ENCODE measurements at places on chromosomes 16 and 17. TPM values are rescaled to one million over a fixed set of nuclear protein-coding genes. Genes with fewer than 3 reads are reported as not detected.
A peak's percentile ranks its signal among the peaks of the same experiment; 100 is the strongest.

The PLK1 gene
- total RNA-seq: 35.2 TPM

The NDEL1 gene
- 103 TPM for total RNA-seq

The RNF213 gene
- total RNA-seq: 155 TPM

The BCO1 gene
- total RNA-seq: not detected

The KRT33B gene
- total RNA-seq: not detected

The BEAN1 gene
- total RNA-seq: not detected

The EXOC3L1 gene
- total RNA-seq: 11.2 TPM

The SLFN14 gene
- not detected for total RNA-seq

The ARMC7 gene
- 1.4 TPM for total RNA-seq

The MT4 gene
- total RNA-seq: not detected

- H3K4me1 ChIP-seq: no peaks in the 10 kb centered on the region
- H3K4me3 ChIP-seq: no peak overlapping the region
- no peaks in the 10 kb centered on the region for H3K36me3 ChIP-seq
- no peak overlapping the region for H3K27ac ChIP-seq
- no peak for DNase-seq
These were observed 6.0 kb downstream of the KRT15 start for GRCh38 chr17:41512546-41513167.

- H3K27me3 ChIP-seq: no peaks in the 10 kb centered on the region
- H3K27ac ChIP-seq: peak overlapping the region; percentile 14
- DNase-seq: no peak
- peaks cover 6% of the 10 kb centered on the region for H3K4me1 ChIP-seq
- H3K4me3 ChIP-seq: no peak overlapping the region
These were observed 38.9 kb downstream of the KANSL1 start for GRCh38 chr17:46154151-46154816.

DNA sequence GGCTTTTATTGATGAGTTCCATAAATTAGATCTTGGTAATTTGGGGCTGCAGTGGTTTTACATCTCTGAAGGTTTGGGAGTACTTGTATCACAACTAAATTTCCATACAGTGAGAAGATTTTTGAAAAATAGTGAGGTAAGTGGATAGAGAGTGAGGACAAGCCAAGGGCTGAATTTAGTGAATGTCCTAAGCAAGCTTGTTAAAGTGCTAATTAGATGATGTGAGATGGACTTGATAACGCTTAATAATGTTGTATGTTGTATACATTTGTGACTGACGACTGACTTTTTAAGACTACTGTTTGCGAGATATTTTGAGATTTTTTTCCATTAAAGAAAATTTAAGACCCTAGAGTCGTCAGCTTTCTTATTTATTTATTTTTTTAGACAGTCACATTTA is 3.9 kb downstream of the NFATC3 start:
- peaks cover 11% of the 10 kb centered on the region for H3K4me1 ChIP-seq
- no peak overlapping the region for H3K27ac ChIP-seq

DNA sequence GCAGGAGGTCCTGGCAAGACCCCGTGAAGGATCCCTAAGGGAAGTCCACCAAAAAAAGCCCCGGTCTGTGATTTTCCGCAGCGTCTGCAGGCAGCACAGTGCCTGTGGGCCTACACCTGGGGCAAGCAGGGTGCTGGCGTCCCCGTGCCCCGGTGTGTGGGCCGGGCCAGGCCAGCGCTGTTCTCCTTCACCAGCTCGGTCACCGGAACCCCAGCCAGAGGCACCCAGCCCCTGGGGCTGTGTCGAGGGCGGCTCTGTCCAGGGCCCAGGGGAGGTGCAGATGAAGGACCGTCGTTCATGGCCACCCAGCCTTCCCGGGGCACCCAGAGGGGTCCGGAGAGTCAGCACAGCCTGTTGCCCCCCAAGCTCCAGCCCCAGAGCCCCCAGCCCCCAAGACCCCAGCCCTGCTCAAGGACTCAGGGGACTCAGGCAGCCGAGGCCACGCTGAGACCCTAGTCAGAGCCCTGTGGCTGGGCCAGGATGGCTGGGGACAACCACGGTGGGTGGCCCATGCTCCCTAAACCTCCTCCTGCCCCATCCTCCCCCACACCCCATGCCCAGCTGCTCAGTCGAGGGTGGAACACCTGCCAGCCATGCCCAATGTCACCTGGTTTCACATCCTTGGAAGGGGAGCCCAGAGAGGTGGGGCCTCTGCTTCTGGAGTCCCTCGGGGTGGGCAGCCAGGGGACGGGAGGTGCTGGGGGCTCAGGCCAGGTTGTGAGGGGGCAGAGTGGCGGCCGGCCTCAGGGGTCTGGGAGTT is 5.7 kb upstream of the C1QTNF8 start:
- H3K36me3 ChIP-seq: no peaks in the 10 kb centered on the region
- peaks cover 19% of the 10 kb centered on the region for H3K4me1 ChIP-seq
- no peak overlapping the region for H3K4me3 ChIP-seq
- no peak for DNase-seq
- H3K27ac ChIP-seq: no peak overlapping the region

DNA sequence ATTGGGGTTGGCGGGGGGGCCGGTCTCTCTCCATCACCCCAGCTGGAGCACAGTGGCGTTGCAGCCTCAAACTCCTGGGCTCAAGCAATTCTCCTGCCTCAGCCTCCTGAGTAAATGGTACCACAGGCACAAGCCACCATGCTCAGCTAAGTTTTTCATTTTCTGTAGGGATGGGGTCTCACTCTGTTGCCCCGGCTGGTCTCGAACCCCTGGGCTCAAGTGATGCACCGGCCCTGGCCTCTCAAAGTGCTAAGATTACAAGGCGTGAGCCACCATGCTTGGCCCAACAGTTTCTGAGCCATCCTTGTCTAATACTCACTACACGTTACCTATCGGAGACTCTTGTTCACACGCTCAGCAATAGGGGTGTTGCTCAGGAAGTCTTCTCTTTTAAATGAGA is 11.6 kb downstream of the WDR59 start:
- H3K27me3 ChIP-seq: no peaks in the 10 kb centered on the region
- peaks cover 22% of the 10 kb centered on the region for H3K36me3 ChIP-seq
- no peaks in the 10 kb centered on the region for H3K4me1 ChIP-seq
- no peak overlapping the region for H3K4me3 ChIP-seq
- no peak for DNase-seq

DNA sequence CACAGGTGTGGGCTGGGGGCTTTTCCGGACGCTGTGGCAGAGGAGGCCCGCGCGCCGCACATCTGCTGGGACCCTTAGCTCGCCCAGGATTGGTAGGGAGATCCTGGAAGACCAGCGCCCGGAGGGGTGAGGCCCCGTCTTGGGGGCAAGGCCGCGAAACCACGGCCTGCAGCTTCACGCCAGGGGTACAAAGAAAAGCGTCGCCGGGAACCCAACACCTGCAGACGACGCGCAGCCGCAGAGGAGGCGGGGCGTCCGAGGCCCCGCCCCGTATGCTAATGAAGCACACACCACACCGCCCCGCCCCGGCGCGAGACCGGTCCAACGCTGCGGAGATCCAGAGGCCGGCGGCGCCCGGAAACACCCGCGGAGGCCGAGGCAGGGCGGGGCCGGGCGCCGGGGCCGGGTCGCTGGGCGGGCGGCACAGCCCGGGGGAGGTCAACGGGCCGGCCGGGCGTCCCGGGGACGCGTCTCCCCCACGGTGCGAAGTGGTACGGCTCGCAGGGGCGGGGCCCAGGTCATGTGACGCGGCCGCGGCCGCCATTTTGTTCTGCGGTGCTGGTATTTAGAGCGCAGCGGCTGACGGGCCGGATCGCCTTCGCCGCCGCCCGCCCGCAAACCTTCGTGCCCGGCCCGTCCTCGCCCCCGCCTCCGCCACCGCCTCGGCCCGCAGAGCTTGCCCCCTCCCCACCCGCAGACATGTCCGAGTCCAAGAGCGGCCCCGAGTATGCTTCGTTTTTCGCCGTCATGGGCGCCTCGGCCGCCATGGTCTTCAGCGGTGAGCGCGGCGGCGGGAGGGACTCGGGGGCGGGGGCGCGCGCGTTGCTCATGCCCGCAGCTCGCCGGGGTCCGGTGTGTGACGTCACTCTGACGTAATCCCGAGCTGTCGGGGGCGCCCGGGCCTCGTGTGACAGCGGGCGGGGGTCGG is at the start of gene ATP6V0C:
TSS of gene ATP6V0C (plus strand) at position 548 of the 928 bp plus-strand sequence. CDS start at position 700, 152 bp downstream.
- DNase-seq: peak; percentile 95
- H3K27me3 ChIP-seq: no peaks in the 10 kb centered on the region
- no peaks in the 10 kb centered on the region for H3K36me3 ChIP-seq
- peak within 1 kb of the TSS; percentile 81 for H3K4me3 ChIP-seq
- H3K27ac ChIP-seq: peak within 1 kb of the TSS; percentile 96
- peaks cover 12% of the 10 kb centered on the region for H3K4me1 ChIP-seq

DNA sequence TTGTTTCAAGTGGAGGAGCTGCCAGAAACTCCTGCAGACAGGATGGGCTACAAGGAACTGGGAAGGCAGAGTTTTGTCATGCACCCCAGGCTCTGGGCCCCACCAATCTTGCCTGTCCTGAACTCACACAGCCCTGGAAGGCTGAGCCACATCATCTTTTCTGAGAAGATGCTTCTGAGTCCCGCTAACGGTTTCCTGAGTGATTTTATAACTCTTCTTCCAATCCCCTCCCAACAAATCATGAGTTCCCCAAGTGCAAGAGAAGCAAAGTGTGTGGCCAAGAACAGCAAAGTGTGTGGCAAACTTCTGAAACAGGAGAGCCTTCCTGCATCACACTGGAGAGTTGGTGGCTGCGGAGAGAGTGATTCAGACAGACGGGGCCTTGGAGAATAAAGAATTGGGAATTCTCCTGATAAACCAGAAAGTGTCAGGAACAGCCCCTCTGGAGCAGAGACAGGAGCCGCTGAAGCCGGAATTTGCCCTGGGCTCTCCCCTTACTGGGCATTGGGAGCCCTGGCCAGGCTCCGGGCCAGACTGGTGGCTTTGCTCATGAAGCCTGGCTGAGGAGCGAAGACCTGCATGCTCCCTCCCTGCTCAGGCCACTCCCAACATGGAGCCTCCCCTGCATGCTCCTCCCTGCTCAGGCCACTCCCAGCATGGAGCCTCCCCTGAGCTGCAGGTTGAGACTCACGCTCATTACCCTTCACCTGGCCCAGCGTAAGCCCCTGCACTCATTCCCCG is 47.2 kb downstream of the PITPNM3 start:
- DNase-seq: no peak
- peak overlapping the region; percentile 32 for H3K27ac ChIP-seq
- no peaks in the 10 kb centered on the region for H3K27me3 ChIP-seq
- no peaks in the 10 kb centered on the region for H3K36me3 ChIP-seq
- H3K4me1 ChIP-seq: no peaks in the 10 kb centered on the region

GRCh38 chr16:10242916-10243315 is 60.7 kb upstream of the GRIN2A start:
- H3K27me3 ChIP-seq: no peaks in the 10 kb centered on the region
- no peak for DNase-seq
- H3K27ac ChIP-seq: no peak overlapping the region
- H3K36me3 ChIP-seq: no peaks in the 10 kb centered on the region
- H3K4me3 ChIP-seq: no peak overlapping the region
- no peaks in the 10 kb centered on the region for H3K4me1 ChIP-seq

- H3K27me3 ChIP-seq: no peaks in the 10 kb centered on the region
- peaks cover 12% of the 10 kb centered on the region for H3K4me1 ChIP-seq
- H3K27ac ChIP-seq: no peak overlapping the region
- DNase-seq: peak; percentile 18
These were observed 4.2 kb upstream of the MRM1 start for GRCh38 chr17:36597226-36597625.

- H3K27me3 ChIP-seq: no peaks in the 10 kb centered on the region
- H3K4me3 ChIP-seq: no peak overlapping the region
- DNase-seq: no peak
- no peaks in the 10 kb centered on the region for H3K4me1 ChIP-seq
These were observed 39.4 kb upstream of the VWA3A start for GRCh38 chr16:22052980-22053379.

GRCh38 chr17:73508057-73508930 is 136.0 kb downstream of the SDK2 start:
- DNase-seq: no peak
- no peaks in the 10 kb centered on the region for H3K27me3 ChIP-seq
- no peaks in the 10 kb centered on the region for H3K4me1 ChIP-seq
- no peak overlapping the region for H3K4me3 ChIP-seq

DNA sequence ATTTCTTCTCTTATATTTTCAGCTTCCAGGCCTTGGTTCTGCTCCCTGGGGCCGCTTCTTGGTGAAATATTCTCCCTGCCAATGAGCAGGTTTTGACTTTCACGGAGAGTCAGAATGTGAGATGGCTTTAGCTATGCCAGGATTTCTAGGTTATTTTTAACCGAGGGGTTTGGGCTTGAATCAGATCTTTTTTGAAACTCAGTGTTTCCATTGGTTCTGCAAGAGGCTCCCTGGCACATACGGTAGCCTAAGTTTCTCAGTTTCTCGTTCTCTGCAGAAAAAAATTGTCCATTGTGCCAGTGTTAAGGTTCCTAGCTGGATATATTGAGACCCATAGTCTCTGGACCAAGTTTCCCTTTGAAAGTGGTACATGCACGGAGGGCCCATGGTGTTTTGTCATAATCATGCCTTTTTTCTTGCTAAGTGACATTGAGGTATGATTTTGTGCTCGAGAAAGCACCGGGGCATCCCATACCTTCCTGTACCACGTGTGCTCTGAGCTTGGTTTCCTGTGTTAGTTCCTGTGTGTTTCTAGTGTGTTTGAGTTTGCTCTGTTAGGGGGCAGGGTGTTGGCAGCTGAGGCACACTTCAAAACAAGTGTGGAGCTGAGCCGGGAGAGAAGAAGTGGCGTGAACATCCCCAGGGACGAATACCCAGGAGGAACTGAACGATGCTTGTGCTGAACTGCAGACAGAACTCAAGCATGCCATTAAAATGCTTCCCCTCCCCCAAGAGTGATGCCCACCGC is 127.2 kb downstream of the HS3ST3B1 start:
- no peaks in the 10 kb centered on the region for H3K4me1 ChIP-seq
- no peak overlapping the region for H3K27ac ChIP-seq
- H3K36me3 ChIP-seq: no peaks in the 10 kb centered on the region
- DNase-seq: no peak
- no peak overlapping the region for H3K4me3 ChIP-seq

DNA sequence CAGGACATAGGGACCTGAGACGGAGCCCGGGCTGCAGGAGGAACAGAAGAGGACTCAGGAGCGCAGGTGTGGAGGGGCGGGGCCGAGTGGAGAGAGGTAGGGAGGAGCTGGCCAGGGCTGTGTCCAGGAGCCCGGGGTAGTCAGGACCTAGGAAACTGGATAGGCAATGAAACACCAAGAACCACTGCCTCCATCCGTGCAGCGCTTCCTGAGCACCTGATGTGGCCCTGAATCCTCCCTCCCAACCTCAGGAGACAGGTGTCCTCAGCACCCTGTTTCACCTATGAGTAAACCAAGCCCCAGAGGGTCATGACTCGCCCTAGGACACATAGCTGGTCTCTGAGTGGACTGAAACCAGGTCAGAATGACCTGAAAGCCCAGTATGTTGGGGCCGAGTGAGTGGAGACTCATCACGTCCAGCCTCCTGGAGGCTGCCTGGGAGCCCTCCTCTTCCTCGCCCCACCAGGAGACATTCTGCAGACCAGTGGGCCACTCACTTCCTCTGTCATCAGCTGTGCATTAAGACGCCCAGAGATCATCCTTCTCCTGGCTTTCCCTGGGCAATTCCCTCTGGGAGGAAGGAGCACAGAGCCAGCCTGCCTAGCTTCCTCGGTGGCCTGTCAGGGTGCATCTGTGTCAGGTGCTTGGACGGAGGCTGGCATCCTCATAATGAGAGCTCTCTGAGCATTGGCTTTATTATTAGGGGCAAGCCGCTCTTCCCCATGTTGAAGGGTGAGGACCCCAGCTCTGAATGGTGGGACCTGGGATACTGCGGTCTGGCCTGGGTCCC is 72.8 kb downstream of the SCNN1B start:
- no peaks in the 10 kb centered on the region for H3K36me3 ChIP-seq
- no peak for DNase-seq
- no peaks in the 10 kb centered on the region for H3K27me3 ChIP-seq
- no peaks in the 10 kb centered on the region for H3K4me1 ChIP-seq
- H3K27ac ChIP-seq: no peak overlapping the region

GRCh38 chr16:383326-384051 is 1.7 kb upstream of the PGAP6 start:
- H3K27me3 ChIP-seq: no peaks in the 10 kb centered on the region
- H3K27ac ChIP-seq: no peak overlapping the region
- H3K4me3 ChIP-seq: peak overlapping the region; percentile 84
- no peaks in the 10 kb centered on the region for H3K36me3 ChIP-seq
